B cell (primary cell): ENCODE measurements at places on chromosomes 2 and 18. TPM values are rescaled to one million over a fixed set of nuclear protein-coding genes. Genes with fewer than 3 reads are reported as not detected.

DNA sequence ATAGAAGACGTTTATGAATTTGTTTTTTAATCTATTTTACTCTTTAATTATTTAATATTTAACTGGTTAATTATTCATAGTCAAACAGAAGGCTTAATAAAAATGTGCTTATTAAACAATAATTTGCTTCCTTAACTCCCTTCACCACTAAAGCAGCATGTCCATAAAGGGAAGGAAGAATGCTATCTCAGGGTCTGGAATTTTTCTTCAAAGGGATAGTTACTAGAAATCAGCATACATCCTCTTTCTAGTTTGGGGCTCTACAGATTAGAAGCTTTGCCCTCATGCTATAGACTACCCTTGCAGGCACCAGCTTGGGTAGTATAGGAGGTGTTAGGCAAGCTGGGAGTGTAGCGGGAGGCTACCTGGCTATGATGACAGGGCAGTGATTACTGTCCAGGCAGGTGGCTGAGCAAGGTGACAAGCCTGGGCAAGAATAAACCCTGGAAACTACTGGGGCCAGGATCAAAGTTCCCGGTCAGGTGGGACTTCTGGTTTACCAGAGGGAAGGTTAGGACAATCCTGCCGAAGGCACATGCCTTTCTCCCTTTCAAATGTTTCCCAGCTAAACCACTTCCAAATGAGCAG is 276.0 kb upstream of the REV1 start:
- DNase-seq: no peak

DNA sequence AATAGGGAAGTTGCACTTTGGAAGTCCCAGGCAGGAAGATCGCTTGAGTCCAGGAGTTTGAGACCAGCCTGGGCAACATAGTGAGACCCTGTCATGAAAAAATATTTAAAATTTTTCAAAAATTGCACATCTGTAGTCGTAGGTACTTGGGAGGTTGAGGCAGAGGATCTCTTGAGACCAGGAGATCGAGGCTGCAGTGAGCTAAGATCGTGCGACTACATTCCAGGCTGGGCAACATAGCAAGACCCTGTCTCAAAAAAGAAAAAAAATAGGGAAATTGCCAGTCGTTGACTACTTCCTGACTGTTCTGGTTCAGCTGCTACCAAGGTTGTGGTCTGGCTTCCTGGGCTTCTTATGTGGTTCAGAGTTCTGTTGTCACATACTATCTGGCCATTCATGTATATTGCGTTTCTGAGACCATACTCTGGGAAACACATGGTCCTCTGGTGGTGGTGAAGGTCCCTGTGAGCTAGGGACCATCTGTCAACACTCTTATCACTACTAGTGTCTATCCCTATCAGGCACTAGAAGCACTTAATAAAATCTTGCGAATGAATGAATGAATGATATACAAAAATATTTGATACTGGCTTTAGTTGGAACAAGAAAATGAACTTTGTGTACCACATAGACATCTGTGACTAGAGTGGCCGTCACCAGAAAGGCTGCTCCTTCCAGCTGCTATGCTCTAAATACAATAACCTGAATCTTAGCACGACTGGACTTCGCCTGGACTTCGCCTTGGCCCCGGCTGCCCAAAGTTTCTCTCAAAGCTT is 861 bp upstream of the KLHL23 start:
- DNase-seq: peak; percentile 29

DNA sequence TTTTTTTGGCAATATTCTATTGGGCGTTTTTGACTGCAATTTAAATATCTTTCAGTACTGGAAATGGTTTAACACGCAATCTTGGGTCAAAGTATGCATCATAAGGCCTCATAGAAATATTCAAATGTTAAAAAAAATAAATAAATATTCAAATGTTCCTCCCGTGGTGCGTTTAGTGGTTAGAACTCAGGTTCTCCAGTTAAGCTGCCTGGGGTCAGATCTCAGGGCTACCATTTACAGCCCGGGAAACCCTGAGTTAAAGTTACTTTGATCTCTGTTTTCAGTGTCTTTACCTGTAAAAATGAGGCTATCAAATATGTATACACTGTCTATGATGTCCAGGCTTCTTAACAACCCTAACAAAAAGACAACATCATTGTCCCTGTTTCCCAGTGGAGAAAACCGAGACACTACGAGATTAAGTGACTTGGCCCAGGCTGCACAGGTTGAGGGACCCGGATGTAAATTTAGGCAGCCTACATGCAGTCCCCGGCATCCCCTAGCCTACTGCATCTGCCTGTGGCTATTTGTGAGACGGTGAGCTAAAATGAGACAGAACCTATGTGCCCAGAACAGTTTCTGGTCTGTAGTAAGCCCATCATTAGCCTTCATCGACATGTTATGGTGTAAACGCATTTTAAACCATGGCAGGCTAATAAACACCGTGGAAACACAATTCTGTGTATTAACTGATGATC is 1.7 kb downstream of the FHL2 start:
- DNase-seq: no peak

DNA sequence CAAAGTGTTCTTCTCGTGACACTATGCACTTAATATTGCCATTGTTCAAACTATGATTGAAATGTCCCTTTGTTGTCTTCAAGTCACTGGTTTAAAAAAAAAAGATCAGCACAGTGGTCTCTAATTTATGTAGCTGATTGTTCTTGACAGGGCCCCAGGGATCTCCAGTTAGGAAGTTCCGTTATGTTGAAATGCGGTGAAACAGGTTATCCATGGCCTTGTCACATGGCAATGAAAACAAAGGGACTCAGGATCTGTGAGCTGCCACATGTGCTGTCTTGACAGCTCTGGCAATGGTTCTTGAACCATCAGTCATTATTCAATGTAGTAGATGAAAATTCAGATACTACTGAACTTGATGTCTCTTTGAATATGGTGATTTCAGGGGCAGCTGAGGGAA is 147.4 kb downstream of the SETBP1 start:
- no peak for DNase-seq

DNA sequence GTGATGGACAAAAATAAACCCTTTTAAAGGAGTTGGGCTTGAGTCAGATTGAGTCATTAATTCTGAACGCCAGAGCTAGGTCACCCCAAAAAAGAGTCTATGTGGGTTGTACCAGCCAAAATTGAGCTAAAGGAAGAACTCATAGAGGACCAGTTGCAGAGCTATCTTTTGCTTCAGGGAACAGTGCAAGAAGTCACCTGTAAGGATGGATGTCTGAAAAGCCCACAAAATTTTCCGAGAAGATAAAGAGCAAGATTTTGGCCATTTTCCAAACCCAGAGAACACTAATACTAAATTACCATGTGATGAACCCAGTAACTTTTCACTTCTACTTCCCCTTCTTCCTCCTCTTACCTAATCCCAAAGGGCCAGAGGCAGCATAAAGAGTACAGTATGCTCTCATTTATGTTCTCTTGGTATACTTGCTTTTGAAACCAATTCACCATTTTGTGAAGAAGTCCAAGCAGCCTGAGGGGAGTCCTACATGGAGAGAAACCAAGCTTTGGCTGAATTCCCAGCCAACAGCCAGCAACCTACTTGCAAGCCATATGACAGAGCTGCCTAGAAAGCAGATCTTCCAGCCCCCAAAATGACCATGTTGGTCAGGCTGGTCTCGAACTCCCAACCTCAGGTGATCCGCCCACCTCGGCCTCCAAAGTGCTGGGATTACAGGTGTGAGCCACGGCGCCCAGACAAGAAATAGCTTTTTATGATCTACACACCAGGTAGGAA is 551.7 kb downstream of the SATB2 start:
- DNase-seq: no peak

- DNase-seq: peak; percentile 81
Observed at GRCh38 chr2:55150834-55151233, 81.3 kb downstream of the CLHC1 start.

DNA sequence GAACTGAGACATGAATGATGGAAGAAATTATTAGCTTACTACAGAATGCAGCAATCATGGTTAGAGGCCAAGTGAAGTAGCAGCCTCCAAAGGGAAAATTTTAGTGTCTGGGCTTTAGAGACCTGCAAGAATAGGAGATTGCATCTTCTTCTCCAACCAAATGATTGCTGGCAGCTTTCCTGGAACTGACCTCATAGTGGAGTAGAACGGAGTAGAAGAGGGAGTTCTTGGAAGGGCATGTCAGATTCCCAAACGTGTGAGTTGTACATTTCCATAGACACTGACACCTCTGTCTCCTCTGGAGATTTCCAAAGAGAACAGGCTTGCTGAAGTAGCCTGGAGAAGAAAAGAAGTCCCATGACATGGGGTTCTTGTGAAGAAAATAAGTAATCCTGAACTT is 169.8 kb upstream of the ERBB4 start:
- no peak for DNase-seq

DNA sequence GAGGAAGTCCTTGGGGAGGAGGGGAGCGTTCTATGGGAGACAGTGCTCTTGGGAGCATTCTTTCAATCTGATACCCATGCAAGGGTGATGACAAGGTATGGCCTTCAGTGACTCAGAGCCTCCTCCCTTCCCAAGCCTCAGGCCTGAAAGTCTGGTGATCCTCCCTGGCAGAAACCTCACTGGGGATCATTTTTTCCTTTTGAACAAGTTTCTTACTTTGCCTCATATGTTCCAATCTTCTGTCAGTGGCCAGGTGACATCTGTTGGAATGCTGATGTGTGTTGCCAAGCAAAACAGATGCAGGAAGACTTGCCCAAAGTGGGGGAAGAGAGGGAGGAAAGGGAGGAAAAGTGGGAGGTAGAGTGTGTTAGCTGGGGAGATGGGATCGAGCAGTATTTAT is 224.8 kb downstream of the NEDD4L start:
- no peak for DNase-seq

GRCh38 chr2:186806591-186806990 is 42.4 kb downstream of the ZSWIM2 start:
- DNase-seq: no peak

DNA sequence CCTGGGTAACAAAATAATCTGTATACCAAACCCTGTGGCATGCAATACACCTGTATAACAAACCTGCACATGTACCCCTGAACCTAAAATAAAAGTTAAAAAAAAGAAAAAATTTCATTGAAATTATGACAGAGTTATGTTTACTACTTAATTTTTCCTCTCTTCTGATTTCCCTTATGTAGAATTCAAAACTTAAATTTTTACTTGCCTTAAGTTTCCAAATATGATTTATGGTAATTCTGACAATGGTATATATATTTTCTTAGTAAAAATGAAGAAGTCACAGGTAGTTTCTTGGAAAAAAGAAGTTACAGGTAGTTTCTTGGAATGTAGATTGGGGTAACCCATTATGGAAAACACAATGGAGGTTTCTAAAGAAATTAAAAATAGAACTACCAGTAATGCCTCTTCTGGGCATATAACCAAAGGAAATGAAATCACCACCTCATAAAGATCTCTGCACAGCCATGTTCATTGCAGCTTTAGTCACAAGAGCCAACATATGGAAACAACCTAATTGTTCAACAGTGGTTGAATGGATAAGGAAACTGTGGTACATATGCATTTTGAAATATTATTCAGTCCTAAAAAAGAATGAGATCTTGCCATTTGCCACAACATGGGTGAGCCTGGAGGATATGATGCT is 164.9 kb downstream of the BABAM2 start:
- no peak for DNase-seq

DNA sequence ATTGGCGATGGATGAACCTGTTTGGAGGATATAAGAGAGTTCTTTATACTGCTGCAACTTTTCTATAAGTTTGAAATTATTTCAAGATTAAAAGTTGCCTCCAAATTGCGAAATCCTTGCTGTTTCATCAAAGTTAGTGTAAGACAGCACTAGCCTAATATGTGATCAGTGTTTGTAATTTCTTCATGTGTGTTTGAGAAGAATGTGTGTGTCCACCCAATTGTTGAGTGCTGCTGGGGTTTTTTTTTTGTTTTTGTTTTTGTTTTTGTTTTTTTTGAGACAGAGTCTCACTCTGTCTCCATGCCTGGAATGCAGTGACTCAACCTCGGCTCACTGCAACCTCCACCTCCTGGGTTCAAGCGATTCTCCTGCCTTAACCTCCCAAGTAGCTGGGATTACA is 33.4 kb downstream of the CDK15 start:
- no peak for DNase-seq

DNA sequence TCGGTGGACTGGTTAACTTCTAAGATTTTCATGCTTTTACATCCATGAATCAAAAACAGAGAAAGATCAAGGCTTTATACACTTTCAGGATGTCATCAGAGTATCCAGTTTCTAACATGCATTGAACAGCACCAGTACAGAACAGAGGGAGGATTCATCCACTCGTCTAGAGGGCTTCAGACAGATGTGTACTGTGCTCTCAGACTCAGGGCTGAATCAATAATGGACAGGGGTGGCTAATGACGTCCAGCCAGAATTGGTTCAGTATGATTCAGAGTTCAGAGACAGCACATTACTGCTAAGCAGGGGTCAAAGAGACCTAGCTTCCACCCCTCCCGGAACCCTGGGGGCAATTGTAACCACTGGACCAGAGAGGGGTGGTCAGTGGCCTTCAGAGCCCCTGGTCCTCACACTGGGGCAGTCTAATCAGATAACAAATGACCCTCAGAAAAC is 37.3 kb downstream of the RNU4ATAC start:
- DNase-seq: no peak

DNA sequence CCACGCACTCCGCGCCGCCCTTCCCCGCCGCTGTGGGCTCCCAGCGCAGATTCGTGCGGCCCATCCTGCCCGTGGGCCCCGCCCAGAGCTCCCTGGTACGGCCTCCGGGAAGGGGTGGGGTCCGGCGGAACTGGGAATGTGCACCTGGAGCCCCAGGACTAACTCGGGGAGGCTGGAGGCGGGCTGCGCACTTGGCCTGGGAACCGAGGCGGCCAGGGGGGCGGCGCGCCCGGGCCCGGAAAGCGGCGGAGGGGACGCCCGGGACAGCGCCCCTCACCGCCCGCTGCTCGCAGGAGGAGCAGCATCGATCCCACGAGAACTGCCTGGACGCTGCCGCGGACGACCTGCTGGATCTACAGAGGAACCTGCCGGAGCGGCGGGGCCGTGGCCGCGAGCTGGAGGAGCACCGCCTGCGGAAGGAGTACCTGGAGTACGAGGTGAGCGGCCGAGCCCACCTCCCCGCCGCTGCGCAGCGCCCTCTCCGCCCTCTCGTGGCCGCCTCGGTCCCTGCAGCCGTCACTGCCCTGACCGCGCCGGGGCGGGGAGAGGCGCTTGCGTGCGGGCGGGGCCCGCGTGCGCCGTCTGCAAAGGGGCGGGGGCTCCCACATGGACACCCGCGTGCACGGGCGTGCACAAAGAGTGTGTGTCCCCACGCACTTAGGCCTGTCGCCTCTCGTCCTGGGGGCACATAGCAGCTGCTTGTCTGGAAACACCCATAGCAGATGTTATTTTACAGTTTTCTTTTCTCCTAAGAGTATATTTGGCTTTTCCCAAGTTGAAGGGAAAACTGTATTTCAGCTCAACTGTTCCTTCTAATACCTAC is 25.2 kb downstream of the PSD4 start:
- DNase-seq: peak; percentile 86

- no peak for DNase-seq
Observed at GRCh38 chr2:200189964-200190363, 116.5 kb upstream of the SPATS2L start.

DNA sequence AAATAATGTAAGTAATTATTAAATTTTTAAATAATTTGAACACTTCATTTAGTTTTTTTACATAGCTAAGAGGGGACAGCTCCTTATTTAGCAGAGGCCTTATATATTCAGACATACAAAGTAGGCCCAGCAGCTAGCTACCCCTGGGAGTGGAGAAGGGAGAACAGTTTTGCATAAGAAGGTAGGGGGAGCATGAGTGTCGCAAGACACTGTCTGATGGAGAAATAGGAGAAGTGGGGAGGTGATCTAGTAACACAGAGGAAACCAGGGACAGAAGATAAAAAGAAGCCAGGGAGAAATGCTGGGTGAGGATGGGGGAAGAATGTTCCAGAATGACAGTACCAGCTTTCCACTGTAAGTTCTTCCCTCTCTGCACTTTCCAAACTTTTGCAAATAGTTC is 16.0 kb upstream of the RGPD4 start:
- no peak for DNase-seq

C2orf72 gene
- not detected in 2 replicates for polyA plus RNA-seq

WNT6 gene
- polyA plus RNA-seq: 0.75 and 2.0 TPM in 2 replicates

CCDC148 gene
- polyA plus RNA-seq: not detected in 2 replicates

KYNU gene
- 14.2 and 14.5 TPM in 2 replicates for polyA plus RNA-seq
